Right lobe of liver (tissue), 6 donors: ENCODE measurements at places on chromosomes 12 and 14.
A peak's percentile ranks its signal among the peaks of the same experiment; 100 is the strongest.

GRCh38 chr12:76782526-76782925 is 18.6 kb downstream of the ZDHHC17 start:
- DNase-seq: no peak
- no peaks in the 10 kb centered on the region for H3K4me1 ChIP-seq
- H3K27ac ChIP-seq: no peak overlapping the region
- no peak overlapping the region for H3K4me3 ChIP-seq
- no peaks in the 10 kb centered on the region for H3K27me3 ChIP-seq

DNA sequence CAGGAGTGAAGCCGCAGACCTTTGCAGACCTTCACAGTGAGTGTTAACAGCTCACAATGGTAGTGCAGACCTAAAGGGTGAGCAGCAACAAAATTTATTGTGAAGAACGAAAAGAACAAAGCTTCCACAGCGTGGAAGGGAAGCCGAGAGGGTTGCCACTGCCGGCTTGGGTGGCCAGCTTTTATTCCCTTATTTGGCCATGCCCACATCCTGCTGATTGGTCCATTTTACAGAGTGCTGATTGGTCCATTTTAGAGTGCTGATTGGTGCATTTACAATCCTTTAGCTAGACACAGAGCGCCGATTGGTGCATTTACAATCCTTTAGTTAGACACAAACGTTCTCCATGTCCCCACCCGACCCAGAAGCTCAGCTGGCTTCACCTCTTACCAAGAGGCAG is 35.5 kb downstream of the MAPK1IP1L start:
- no peak for DNase-seq
- no peak overlapping the region for H3K27ac ChIP-seq
- H3K27me3 ChIP-seq: no peaks in the 10 kb centered on the region
- no peaks in the 10 kb centered on the region for H3K36me3 ChIP-seq
- no peak overlapping the region for H3K4me3 ChIP-seq

- H3K4me1 ChIP-seq: no peaks in the 10 kb centered on the region
- no peaks in the 10 kb centered on the region for H3K36me3 ChIP-seq
- H3K4me3 ChIP-seq: no peak overlapping the region
- H3K27me3 ChIP-seq: no peaks in the 10 kb centered on the region
- DNase-seq: no peak
- H3K27ac ChIP-seq: no peak overlapping the region
These were observed 139.9 kb upstream of the KRR1 start for GRCh38 chr12:75651342-75651695.

DNA sequence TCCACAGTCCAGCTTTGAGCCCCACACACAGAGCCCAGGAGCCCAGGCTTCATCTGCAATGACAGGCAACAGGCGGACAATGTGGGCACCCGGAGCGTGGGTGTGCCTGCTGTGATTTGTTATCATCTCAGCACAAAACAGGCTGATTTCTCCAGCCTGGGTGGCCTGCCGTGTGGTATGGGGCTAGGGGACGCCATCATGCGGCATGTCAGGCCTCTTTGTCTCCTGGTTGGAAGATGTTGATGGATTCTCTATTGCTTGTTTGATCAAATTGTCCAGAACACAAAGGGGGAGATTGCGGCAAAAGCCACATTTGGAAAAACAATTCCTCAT is 147.1 kb downstream of the KIF26A start:
- no peak overlapping the region for H3K4me3 ChIP-seq
- no peak overlapping the region for H3K27ac ChIP-seq

GRCh38 chr14:64983439-64984310 is 3.0 kb upstream of the FNTB start:
- H3K36me3 ChIP-seq: no peaks in the 10 kb centered on the region
- H3K4me1 ChIP-seq: peaks cover 8% of the 10 kb centered on the region
- H3K27ac ChIP-seq: no peak overlapping the region
- H3K27me3 ChIP-seq: no peaks in the 10 kb centered on the region

GRCh38 chr14:77124345-77125280 is 17.0 kb downstream of the ZDHHC22 start:
- DNase-seq: peak; percentile 56
- H3K4me1 ChIP-seq: peaks cover 10% of the 10 kb centered on the region
- no peaks in the 10 kb centered on the region for H3K27me3 ChIP-seq
- peak overlapping the region; percentile 38 for H3K4me3 ChIP-seq
- no peak overlapping the region for H3K27ac ChIP-seq

DNA sequence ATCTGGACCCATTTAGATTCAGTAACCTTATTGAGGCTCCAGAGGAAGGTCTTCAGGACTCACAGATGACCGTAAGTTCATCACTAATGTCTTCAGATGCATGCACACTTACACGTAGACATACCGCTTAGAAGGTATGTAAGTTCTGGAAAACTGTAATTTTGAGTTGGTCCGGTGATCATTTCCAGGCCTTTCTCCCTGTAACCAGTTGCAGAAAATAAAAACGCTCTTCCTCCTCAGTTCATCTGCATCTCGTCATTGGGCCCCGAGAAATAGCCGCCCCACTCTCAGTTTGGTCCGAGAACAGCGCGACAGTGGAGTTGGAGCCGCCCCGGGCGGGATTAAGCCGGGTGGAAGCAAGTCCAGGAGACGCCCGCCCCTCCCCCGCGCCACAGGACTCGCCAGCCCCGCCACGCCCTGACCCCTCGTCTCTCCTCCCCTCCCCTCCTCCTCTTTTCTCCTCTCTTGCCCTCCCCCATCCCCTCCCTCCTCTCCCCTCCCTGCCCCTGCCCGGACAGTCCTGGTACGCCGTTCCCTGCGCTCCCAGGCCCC is 83.7 kb downstream of the TNFAIP2 start:
- peak overlapping the region; percentile 56 for H3K4me3 ChIP-seq
- H3K36me3 ChIP-seq: no peaks in the 10 kb centered on the region
- H3K27ac ChIP-seq: peak overlapping the region; percentile 99
- peaks cover 16% of the 10 kb centered on the region for H3K4me1 ChIP-seq
- H3K27me3 ChIP-seq: no peaks in the 10 kb centered on the region

DNA sequence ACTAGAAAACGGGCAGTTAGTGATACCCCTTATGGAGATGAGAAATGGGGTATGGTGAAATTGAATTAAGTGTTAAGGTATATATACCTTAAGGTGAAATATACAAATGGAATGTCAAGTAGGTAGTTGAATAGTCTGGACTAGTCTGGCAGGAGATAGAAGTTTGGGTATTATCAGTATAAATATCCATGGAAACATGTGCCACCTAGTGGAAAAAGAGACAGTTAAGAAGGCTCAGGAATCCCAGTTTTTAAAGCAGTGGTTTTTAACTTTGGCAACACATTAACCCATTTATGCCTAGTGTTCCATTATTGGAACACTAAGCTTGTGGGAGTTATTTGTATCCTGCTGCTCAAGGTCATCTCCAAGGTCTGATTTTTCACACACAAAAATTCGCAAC is 38.6 kb upstream of the TPH2 start:
- no peaks in the 10 kb centered on the region for H3K27me3 ChIP-seq
- peaks cover 40% of the 10 kb centered on the region for H3K36me3 ChIP-seq
- H3K4me1 ChIP-seq: no peaks in the 10 kb centered on the region
- no peak overlapping the region for H3K4me3 ChIP-seq
- no peak for DNase-seq

- no peaks in the 10 kb centered on the region for H3K36me3 ChIP-seq
- no peaks in the 10 kb centered on the region for H3K4me1 ChIP-seq
- no peaks in the 10 kb centered on the region for H3K27me3 ChIP-seq
- DNase-seq: no peak
- no peak overlapping the region for H3K27ac ChIP-seq
These were observed 32.2 kb upstream of the RXYLT1 start for GRCh38 chr12:63747553-63747952.

- H3K27me3 ChIP-seq: no peaks in the 10 kb centered on the region
- no peak for DNase-seq
- no peaks in the 10 kb centered on the region for H3K36me3 ChIP-seq
- no peak overlapping the region for H3K4me3 ChIP-seq
These were observed 208.6 kb upstream of the OR4E1 start for GRCh38 chr14:21882226-21882625.

DNA sequence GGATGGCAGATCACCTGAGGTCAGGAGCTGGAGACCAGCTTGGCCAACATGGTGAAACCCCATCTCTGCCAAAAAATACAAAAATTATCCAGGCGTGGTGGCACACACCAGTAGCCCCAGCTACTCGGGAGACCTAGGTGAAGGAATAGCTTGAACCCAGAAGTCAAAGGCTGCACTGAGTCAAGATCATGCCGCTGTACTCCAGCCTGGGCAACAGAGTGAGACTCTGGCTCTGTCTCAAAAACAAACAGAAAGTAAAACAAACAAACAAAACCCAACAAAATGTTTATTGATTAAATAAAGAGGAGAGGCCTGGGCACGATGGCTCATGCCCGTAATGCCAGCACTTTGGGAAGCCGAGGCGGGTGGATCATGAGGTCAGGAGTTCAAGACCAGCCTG is 5.5 kb downstream of the ZCCHC8 start:
- peak overlapping the region; percentile 11 for H3K27ac ChIP-seq
- no peak overlapping the region for H3K4me3 ChIP-seq
- H3K36me3 ChIP-seq: no peaks in the 10 kb centered on the region
- no peaks in the 10 kb centered on the region for H3K27me3 ChIP-seq

DNA sequence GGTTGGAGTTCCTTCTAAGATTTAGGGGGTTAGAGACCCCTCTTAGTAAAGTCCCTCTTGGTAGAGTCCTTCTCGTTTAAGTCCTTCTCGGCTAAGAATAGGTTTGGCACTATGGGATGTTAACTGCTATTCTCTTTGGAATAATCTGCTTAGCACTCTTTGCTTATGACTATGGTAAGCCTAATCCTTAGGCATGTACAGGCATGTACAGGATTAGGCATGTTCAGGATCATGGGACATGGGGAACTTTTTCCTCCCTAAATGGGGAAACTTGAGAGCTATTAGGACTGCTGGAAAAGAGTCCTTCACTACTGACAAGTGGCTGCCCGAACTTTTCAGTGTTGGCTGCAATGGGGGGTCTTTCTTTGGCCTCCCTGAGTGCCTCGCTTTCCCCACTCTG is 193.3 kb downstream of the TMEM117 start:
- no peak overlapping the region for H3K27ac ChIP-seq
- no peak for DNase-seq
- H3K36me3 ChIP-seq: no peaks in the 10 kb centered on the region
- H3K4me3 ChIP-seq: no peak overlapping the region
- H3K4me1 ChIP-seq: no peaks in the 10 kb centered on the region
- no peaks in the 10 kb centered on the region for H3K27me3 ChIP-seq

DNA sequence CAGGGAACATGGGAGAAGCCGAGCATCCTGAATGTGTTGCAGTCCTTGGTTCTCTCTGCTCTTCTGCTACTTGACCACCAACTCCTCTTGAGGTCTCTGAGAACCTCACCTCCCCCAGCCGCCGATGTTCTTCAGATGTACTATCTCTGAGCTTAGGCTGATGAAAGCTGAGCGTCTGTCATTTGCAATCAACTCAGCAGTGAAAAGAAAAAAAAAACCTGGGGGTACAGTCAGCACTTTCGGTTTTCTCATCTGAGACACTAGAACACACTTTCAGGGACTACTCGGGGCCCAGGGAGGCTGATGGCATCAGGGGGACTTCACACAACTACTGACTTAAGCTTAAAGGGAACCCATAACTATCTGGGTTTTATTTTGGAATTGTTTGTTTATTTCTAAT is 9.6 kb upstream of the FLVCR2 start:
- no peaks in the 10 kb centered on the region for H3K27me3 ChIP-seq
- DNase-seq: no peak

GRCh38 chr12:83220774-83221173 is 534.1 kb downstream of the TMTC2 start:
- no peaks in the 10 kb centered on the region for H3K36me3 ChIP-seq
- no peaks in the 10 kb centered on the region for H3K27me3 ChIP-seq
- no peak for DNase-seq

GRCh38 chr12:57741844-57742738 is 2.7 kb upstream of the TSPAN31 start:
- H3K27ac ChIP-seq: no peak overlapping the region
- no peak overlapping the region for H3K4me3 ChIP-seq
- H3K4me1 ChIP-seq: no peaks in the 10 kb centered on the region
- H3K36me3 ChIP-seq: peaks cover 7% of the 10 kb centered on the region
- peak; percentile 63 for DNase-seq
- H3K27me3 ChIP-seq: peaks cover 13% of the 10 kb centered on the region

DNA sequence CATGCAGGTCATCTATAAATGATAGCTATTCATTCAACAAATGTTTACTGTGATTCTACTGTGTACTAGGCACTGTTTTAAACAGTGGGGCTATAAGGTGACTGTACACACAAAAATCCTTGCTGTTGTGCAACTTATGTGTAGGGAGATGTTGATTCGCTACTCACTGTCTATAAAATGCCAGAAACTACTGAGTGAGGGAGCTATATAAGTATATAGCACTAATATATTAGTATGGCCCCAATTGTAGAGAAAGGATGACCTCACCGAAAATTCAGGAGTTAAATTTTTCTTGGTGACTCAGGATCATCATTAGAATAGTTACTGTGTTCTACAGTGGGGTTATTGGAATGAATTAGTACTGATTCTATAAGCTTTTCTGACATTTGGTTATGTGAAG is 117.4 kb downstream of the TGFB3 start:
- no peak for DNase-seq
- H3K27me3 ChIP-seq: no peaks in the 10 kb centered on the region
- no peak overlapping the region for H3K27ac ChIP-seq
- no peaks in the 10 kb centered on the region for H3K36me3 ChIP-seq

DNA sequence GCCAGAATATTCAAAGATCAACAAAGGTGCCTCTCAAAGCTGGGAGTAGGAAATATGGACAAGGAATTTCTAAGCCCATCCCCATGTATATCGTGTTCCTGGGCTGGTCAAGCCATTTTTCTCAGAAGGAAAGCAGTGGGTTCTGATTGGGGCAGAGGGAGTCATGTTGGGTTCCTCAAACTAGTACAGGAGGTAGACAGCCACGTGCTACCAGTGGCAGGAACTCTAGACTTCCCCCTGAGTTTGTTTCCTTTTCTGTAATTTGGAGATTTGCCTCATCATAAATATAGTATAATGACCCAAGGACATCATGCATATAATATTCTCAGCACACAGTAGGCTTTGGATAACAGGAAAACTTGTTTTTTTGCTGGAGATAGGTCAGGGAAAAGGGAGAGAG is 16.4 kb upstream of the PLEKHH1 start:
- no peak overlapping the region for H3K4me3 ChIP-seq
- H3K27me3 ChIP-seq: no peaks in the 10 kb centered on the region
- H3K36me3 ChIP-seq: no peaks in the 10 kb centered on the region
- H3K4me1 ChIP-seq: no peaks in the 10 kb centered on the region

GRCh38 chr12:15268309-15268708 is 47.1 kb upstream of the RERG start:
- no peak overlapping the region for H3K27ac ChIP-seq

- H3K27me3 ChIP-seq: no peaks in the 10 kb centered on the region
- no peak for DNase-seq
- H3K36me3 ChIP-seq: no peaks in the 10 kb centered on the region
These were observed 12.6 kb upstream of the OAS1 start for GRCh38 chr12:112894128-112894527.

DNA sequence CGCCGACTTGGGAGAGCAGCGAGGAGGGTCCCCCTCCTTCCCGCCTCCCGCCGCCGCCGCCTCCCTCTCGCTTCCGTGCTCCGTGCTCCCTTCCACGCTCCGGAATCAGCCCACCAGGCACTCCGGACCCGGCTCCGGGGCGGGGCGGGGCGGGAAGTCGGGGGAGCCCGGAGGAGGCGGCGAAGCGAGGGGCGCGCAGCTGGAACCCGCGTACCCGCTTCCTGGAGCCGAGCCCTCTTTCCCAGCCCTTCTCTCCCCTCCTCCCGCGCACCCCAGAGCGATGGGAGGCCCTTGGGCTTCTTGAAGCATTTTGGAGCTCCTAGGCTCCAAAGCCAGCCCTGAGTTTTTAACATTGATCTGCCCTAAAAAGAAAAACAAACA is at the start of gene SYNDIG1L:
SYNDIG1L (minus strand) TSS at position 9 of the 381 bp plus-strand sequence. CDS start 16,466 bp downstream, outside the sequence.
- H3K4me1 ChIP-seq: no peaks in the 10 kb centered on the region
- no peak for DNase-seq
- H3K4me3 ChIP-seq: no peak within 1 kb of the TSS
- no peaks in the 10 kb centered on the region for H3K36me3 ChIP-seq
- no peak within 1 kb of the TSS for H3K27ac ChIP-seq
- H3K27me3 ChIP-seq: no peaks in the 10 kb centered on the region

- no peaks in the 10 kb centered on the region for H3K27me3 ChIP-seq
- no peak overlapping the region for H3K27ac ChIP-seq
- H3K4me3 ChIP-seq: no peak overlapping the region
- no peaks in the 10 kb centered on the region for H3K4me1 ChIP-seq
These were observed 46.0 kb upstream of the SRSF5 start for GRCh38 chr14:69720912-69721311.
